ENCODE measurements at places on chromosomes 1 and 21.

- DNase-seq = peak; percentile 30
These were observed 81.6 kb upstream of the LRRC8D start for GRCh38 chr1:89739013-89739843.

- no peak for DNase-seq
These were observed 8.9 kb downstream of the LIN28A start for GRCh38 chr1:26419494-26419893.

- no peak for DNase-seq
These were observed 8.2 kb downstream of the CEP170 start for GRCh38 chr1:243246916-243247315.

- no peak for DNase-seq
These were observed 75.5 kb upstream of the MACF1 start for GRCh38 chr1:39128959-39129358.

GRCh38 chr1:97820470-97821188 lies 100.2 kb downstream of the DPYD start:
- DNase-seq = no peak

DNA sequence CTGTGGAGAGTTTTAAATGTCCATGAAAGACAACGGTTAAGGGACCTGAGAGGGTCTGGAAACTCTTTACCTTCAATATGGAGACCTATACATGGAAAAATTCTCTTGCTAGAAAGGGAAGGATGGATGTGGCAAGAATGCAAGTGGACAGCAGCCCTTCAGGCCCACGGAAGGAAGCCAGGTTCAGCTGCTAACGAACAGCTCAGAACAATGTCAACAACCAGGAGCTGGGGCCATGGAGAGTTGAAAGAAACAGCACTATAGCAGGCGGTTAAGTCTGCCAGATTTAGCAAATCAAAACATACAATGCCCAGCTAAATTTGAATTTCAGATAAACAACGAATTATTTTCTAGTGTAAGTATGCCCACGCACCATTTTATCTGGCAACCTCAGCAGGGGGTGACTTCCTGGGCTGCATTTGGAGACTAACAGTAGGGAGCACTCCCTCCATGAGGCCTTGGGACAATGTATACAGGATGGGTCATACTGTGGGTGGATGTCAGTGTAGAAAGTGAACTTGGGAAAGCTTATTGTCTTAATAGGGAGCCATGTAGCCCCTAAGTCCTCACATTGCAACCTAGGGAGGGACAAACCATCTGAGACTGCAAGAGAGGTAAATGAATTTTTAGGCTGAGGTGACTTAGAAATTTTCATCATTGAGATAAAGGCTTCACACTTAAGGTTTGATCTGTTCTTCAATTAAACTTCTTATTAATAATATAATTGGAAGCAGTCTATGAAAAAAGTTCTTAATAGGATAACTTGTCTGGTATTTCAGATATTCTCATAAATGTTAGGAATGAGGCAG lies 7.8 kb upstream of the H3-3A start:
- DNase-seq = no peak

Measured in stimulated activated CD8-positive, alpha-beta memory T cell treated with anti-CD3 and anti-CD28 coated beads, Interleukin-2, amount 100 ng/mL, for 48 hours (primary cell).